ENCODE measurements at places on chromosomes 11 and 22. TPM values are rescaled to one million over a fixed set of nuclear protein-coding genes. Genes with fewer than 3 reads are reported as not detected.
A peak's percentile ranks its signal among the peaks of the same experiment; 100 is the strongest.

DNA sequence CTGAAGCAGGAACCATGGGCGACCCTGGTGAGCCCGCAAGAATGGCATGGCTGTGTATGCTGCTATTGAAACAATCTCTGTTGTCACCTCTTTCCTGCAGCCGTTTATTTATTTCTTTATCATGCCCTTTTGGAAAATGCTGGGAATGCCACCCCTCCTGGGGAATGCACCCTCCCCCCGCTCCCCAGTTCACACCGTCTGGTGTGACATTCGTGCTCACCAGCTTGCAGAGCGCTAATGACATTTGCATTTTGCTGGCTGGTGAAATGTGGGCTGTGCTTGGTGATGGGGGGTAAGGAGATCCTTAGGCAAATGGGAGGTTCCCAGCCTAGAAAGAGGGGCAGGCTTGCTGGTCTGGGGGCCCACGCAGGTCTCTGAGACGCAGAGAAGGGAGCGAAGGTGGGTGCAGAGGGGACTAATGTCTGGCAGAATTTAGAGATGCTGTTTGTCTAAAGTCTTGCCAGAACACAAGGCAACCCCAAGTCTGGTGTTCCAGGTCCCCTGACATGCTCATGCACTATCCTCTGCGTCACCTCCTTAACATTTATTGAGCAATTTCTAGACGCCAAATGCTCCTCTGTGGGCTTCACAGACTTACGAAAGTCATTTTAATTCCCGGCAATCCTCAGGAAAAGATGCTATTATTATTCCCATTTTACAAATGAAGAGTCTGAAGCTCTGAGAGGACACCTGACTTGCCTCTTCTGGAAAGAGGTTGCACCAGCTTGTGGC lies 91.7 kb downstream of the TP53I11 start:
- no peak overlapping the region for H3K4me3 ChIP-seq
- DNase-seq = no peak
- H3K36me3 ChIP-seq = no peaks in the 10 kb centered on the region
- H3K27me3 ChIP-seq = peaks cover 57% of the 10 kb centered on the region

DNA sequence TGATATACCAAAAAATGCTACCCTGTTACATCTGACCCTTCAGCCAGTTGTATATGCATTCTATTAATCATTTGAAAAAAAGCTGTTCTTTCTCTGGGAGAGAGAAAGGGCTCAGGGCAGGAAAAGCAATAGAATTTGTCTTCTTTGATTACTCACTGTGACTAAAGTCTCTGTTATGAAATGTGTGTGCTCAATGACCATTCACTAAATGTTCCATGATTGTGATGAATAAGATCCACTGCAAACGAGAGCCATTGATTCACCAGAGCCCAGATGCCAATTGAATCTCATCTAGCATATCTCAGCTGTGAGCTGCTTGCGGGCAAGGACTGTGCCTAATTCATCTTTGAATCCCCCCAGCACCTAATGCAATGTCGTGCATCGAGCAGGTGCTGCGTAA lies 184.3 kb downstream of the OPCML start:
- no peak overlapping the region for H3K4me3 ChIP-seq
- H3K27me3 ChIP-seq = no peaks in the 10 kb centered on the region
- no peaks in the 10 kb centered on the region for H3K4me1 ChIP-seq
- no peak overlapping the region for H3K27ac ChIP-seq
- DNase-seq = no peak

- DNase-seq = no peak
- H3K4me3 ChIP-seq = no peak overlapping the region
- no peaks in the 10 kb centered on the region for H3K27me3 ChIP-seq
- no peak overlapping the region for H3K27ac ChIP-seq
Measured at GRCh38 chr11:39174965-39175364, 2284.5 kb downstream of the LRRC4C start.

DNA sequence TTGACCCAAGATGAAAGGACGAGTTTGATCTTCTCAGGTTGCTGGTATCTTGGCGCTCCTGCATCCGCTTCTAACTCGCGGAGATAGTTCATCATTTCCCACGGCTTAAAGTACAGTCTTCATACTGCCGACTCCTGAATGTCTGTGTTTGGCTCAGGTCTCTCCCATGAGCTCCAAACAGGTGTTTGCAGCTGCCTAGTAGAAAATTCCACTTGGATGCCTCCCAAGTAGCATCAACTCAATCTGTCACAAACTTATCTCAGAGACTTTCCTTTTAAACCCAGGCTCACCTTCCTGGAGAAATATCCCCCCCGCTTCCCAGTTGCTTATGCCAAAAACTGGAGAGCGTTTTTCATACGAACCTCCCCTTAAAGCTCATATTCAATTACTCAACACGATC lies 986.5 kb downstream of the TBC1D22A start:
- no peaks in the 10 kb centered on the region for H3K36me3 ChIP-seq
- no peak for DNase-seq
- H3K27ac ChIP-seq = no peak overlapping the region

- no peaks in the 10 kb centered on the region for H3K27me3 ChIP-seq
- no peaks in the 10 kb centered on the region for H3K36me3 ChIP-seq
- H3K4me1 ChIP-seq = no peaks in the 10 kb centered on the region
- DNase-seq = no peak
- H3K27ac ChIP-seq = no peak overlapping the region
Measured at GRCh38 chr22:47393191-47393590, 630.7 kb downstream of the TBC1D22A start.

DNA sequence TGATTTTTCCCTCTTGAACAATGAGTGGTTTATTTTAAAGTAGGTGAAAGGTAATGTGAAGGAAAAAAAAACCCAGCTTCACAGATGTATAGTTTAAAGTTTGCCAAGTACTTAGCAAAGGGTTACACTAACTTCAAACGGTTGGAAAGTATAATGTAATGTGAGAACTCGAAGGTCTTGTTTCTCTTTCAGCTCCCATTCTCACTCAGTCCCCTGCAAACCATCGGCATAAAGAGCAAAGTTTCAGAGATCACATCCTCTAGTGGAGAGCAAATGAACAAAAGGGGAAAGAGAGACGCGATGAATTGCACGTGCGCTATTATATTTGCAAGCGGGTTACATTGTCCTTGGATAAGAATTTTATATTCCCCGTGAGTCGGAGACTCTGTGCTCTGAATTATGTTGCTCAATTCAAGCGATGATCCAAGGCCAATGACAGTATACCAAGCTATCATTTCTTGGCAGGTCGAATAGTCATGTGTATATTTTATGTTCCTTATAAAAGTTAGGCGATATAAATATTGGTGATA lies 37.6 kb upstream of the BIRC3 start:
- H3K4me3 ChIP-seq = no peak overlapping the region
- H3K36me3 ChIP-seq = no peaks in the 10 kb centered on the region
- no peaks in the 10 kb centered on the region for H3K27me3 ChIP-seq
- no peak for DNase-seq

- no peaks in the 10 kb centered on the region for H3K27me3 ChIP-seq
- H3K27ac ChIP-seq = no peak overlapping the region
- no peaks in the 10 kb centered on the region for H3K36me3 ChIP-seq
Measured at GRCh38 chr11:117822074-117823033, 2.2 kb downstream of the FXYD2 start.

- H3K27ac ChIP-seq = no peak overlapping the region
- H3K27me3 ChIP-seq = no peaks in the 10 kb centered on the region
- no peaks in the 10 kb centered on the region for H3K4me1 ChIP-seq
- DNase-seq = no peak
- H3K4me3 ChIP-seq = no peak overlapping the region
Measured at GRCh38 chr11:131591051-131591461, 220.6 kb downstream of the NTM start.

- no peak for DNase-seq
- H3K36me3 ChIP-seq = peaks cover 45% of the 10 kb centered on the region
- H3K27ac ChIP-seq = no peak overlapping the region
- no peak overlapping the region for H3K4me3 ChIP-seq
Measured at GRCh38 chr11:61785837-61786402, 6.5 kb downstream of the TMEM258 start.

DNA sequence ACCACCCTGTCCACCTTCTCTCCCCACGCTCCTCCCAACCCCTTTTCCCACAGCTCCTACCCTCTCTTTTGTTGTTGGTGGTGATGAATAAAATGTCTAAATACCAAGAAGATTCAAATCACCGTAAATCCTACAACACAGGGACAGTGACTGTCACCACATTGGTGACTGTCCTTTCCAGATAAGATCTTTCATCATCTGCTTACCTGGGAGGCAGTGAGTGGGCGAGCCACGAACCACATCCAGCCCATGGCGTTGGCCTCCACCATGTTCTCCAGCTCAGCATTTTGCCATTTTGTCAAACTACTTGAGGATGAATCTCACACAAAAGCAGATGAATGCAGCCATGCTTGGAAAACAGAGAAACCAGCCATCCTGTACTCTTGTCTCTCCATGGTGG lies 6.7 kb upstream of the CYTH4 start:
- peak; percentile 63 for DNase-seq
- H3K4me1 ChIP-seq = peaks cover 55% of the 10 kb centered on the region
- H3K4me3 ChIP-seq = no peak overlapping the region
- H3K27ac ChIP-seq = peak overlapping the region; percentile 81
- H3K36me3 ChIP-seq = no peaks in the 10 kb centered on the region

DNA sequence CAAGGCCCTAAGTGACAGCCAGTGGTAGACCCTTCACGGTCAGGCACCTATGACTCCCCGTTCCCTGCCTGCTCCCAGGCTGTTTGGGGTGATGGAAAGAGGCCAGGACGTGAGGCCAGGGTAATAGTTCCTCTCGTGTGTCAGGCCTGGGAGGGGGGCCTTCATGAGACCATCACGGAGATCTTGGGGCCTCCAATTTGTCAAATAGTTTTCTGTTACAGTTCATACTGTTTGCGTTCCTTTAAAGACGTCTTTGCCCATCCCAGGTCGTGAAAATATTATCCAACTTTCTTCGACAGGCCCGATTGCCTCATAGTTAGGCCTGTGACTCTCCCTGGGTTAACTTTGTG lies 62.2 kb upstream of the KCNQ1OT1 start:
- no peak for DNase-seq
- H3K27me3 ChIP-seq = peaks cover 9% of the 10 kb centered on the region
- H3K4me3 ChIP-seq = no peak overlapping the region
- no peaks in the 10 kb centered on the region for H3K4me1 ChIP-seq
- H3K36me3 ChIP-seq = no peaks in the 10 kb centered on the region

DNA sequence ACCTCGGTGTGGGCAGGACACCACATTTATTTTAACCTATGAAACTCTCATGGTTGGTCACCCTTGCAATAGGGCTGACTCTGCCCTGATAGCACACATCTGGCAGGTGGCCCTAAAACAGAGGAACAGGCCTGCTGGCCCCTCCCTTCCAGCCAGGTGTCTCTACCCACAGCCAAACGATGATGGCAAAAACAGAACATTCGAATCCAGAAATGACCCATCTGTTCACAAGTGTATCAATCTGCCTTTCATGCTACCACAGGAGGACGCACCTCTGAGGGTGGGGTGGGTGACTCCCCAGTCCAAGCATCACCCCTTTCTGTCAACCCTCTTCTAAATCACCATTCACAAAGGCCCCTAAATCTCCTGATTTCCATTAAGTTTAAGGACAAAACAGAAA lies 118.1 kb downstream of the ETS1 start:
- peaks cover 99% of the 10 kb centered on the region for H3K36me3 ChIP-seq
- peak overlapping the region; percentile 64 for H3K4me3 ChIP-seq
- peaks cover 94% of the 10 kb centered on the region for H3K4me1 ChIP-seq
- no peaks in the 10 kb centered on the region for H3K27me3 ChIP-seq

- DNase-seq = no peak
- peaks cover 54% of the 10 kb centered on the region for H3K4me1 ChIP-seq
- H3K27ac ChIP-seq = no peak overlapping the region
Measured at GRCh38 chr22:24442352-24442744, 14.9 kb downstream of the ADORA2A start.

ART1 gene
- not detected for total RNA-seq

SCUBE2 gene
- total RNA-seq = not detected

DNA sequence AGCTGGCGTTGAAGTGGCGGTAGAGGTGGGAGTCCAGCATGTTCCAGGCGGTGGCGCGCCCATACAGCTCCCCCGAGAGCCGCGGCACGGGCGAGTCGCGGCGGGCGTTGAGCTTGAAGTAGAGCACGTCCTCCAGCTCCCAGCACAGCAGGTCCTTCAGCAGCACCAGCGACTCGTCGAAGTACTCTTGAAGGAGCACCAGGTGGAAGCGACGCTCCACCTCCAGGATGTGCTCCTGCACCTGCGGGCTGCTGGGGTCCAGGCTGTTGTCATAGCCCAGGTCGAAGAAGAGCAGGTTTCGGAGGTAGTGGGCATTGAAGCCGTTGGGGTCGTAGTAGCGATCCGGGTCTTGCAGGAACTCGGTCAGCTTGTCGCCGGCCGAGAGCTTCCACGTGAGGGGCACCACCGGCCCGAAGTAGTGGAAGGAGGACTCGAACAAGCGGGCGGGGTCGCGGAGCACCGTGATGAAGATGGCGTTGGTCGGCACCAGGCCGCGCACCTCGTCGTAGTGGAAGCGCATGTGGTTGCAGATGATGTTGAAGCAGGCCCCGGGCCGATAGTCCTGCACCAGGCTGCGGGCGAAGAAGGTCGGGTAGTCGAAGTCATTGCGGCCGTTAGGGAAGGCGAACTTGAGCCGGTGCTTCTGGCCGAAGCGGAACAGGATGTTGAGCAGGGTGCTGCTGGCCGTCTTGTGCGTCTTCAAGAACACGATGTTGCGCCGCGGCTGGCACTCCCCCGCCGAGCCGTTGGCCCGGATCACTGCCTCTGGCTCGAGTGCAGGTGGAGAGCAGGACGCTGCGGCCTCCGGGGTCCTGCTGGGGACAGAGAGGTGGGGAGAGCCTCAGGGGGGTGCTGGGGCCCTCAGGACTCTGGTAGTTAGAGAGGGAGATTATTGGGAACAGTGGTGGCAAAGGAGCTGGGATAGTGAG lies 9.0 kb upstream of the SEC14L6 start:
- no peak overlapping the region for H3K4me3 ChIP-seq
- H3K4me1 ChIP-seq = no peaks in the 10 kb centered on the region
- H3K27me3 ChIP-seq = no peaks in the 10 kb centered on the region
- H3K36me3 ChIP-seq = no peaks in the 10 kb centered on the region
- DNase-seq = no peak

GUCY1A2 gene
- not detected for total RNA-seq
